Fibroblast of skin of back (primary cell): ENCODE measurements at places on chromosomes 6 and 20.

- DNase-seq: no peak
Measured at GRCh38 chr20:19808498-19808897, 50.4 kb downstream of the RIN2 start.

GRCh38 chr6:84333842-84334241 is 106.4 kb upstream of the CEP162 start:
- no peak for DNase-seq

DNA sequence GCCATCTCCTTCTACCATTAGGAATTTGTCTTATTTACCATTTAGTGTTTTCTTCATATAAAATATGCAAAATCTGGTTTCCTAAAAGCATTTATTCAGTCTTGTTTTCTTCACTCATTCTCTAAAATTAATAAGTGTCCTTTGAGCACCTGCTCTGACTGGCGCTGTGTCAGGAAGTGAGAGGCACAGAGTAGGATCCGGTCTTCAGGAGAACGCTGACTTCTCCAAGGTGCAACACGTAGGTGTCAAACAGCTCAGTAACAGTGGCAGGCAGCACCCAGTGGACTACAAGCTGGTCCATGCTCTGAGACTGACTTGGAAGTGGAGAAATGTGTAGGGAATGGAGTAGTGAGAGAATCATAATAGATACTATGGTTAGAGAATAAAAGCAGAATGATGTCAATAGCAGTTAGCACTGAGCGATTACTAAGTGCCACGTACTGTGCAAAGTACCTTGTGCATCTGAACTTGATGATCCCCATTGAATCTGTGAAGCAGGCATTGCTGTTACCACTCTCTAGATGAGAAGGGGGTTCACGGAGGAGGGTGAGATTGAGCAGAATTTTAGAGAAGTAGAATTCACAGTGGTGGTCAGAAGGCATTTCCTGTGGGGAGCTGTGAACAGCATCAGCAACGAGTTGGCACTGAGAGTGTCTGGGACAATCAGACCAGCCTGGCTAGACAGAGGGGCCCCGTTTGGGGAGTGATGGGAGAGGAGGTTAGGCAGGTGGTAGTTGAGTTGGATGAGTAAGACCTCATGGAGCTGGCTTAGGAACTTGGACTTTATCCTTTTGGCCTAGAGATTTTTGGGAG is 569.8 kb downstream of the QKI start:
- peak; percentile 33 for DNase-seq

DNA sequence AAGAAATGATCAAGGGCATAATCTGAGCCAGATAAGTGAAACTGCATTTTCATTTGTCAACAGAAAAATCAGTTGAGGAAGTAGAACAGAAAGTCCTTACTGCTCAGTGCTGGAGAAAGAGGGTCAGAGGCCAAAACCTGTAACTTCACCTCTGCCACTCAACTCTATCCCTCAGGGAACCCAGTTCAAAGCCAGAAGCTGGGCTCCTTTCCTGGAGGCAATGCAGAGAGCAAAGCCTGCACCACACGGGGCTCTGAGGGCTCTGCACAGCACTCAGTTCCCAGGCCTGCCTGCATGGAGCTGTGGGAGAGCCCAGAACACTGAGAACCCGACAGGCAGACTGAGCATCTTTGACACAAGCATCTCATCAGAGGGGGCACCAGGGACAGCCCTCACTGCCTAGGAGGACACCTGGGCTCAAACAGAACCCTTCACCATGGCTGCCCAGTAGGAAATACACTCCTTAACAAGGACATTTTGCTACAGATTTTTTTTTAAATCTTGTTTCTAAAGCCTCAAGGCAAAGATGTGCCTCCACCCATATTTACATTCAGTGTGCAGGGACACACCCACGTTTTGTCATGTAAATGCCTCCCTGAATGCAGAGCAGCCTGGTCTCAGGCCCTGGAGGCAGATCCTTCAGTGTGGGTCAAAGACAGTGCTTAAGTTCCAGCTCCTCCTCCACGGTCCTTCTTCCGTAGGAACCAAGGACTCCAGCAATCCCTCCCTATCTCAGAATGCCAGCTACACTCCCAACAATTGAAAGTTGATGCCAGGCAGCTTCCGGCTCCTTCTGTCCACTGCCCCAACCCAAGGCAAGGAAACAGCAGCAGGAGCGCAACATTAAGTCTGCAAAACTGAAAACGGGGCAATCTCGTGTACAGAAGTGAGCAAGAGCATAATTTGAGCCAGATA is 6.6 kb downstream of the RNASET2 start:
- no peak for DNase-seq

- DNase-seq: no peak
Measured at GRCh38 chr6:90835596-90836212, 248.8 kb upstream of the MAP3K7 start.

DNA sequence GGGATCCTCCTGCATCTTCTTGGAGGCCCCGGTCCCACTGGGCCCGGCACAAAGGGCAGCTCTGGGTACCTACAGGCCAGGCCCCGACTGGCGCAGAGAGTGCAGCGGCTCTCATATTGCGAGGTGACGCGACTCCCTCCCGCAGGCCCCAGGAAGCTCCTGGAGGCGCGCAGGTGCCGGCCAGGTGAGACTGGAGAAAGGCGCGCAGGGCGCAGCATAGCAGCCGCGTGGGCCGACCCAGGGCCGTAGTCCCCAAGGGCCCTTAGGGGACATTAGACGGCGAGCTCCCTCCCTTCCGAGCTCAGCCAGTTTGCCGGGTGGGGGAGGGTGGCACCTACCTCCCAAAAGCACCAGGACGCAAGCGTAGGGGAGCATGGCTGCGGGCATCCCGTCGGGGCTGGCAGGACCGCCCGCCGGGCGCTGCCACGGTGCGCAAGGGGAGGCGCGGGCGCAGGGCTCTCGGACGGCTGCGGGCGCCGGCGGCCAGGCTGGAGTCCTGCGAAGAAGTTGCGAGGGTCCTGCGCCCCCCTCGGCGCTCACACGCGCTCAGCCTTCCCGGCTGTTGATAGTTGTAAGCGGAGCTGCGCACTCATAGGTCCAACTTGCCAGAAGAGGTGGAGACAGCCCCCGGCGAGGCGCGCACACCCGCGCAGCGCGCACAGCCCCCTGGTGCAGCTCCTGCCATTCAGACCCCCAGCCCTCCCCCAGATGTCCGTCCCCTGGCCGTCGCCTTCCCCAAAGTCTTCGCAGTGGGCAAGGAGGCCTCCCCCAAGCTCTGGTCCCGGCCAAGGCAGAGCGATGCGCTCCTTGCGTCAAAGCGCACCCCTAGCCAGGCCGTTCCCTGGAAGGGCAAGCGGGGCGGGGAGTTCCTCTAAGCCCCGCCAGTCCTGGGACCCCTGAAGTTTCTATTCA is 622 bp downstream of the APCDD1L start:
- DNase-seq: no peak

- DNase-seq: no peak
Measured at GRCh38 chr6:33633084-33633461, 12.0 kb downstream of the ITPR3 start.
